Right ventricle myocardium inferior (tissue), 1 donor: ENCODE measurements at places on chromosomes 11 and 22.

DNA sequence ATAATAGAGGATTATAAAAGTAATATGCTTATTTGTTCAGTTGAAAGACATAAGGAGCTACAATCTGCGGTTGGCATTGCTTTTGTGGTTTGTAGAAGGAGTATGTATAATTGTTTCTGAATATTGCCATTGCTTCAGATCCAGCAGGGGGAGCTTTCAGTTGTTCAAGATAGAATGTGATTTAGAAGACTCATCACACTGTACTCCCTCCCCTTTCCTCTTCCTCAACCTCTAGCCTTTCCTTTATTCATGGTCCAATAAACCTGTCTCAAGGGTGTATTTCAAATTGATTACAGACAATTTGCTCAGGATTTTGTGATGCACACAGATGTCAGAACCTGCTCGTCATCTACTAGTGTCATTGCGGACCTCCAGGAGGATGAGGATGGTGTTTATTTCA lies 9.8 kb downstream of the PRMT3 start:
- no peak for DNase-seq

DNA sequence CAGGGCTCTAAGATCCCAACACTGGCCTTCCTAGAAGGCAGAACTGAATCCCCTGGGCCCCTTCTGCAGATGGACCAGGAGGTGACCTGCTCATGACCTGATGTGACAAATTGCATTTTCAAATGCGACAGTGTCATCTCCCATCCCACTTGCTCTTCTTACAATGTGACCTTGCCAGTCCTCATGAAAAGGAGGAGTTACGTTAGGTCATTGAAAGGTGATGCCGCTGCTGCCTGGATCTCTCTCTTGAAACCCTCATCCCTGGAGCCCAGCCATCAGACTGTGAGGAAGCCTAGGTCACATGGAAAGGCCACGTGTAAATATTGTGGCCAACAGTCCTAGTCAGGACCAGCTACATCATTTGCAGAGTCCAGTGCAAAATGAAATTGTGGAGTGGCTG lies 5.7 kb upstream of the C1QTNF4 start:
- no peak for DNase-seq

DNA sequence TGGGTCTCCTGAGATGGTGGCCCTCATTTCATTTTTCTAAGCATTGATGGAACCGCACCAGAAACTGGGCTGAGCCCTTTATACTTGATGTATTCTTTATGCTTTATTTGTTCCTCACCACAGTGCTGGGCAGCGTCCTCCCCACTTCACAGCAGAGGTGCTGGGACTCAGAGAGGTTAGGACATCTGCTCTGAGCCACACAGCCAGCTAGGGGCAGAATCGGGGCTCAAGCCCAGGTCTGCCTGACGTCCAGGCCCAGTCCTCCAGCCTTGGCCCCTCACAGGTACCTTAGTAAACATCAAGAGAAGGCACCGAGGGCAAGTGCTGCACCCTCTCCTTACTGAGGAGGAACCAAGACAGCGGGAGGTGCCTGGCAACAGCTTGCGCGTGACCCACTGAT lies 20.2 kb upstream of the SHISAL1 start:
- DNase-seq = no peak

DNA sequence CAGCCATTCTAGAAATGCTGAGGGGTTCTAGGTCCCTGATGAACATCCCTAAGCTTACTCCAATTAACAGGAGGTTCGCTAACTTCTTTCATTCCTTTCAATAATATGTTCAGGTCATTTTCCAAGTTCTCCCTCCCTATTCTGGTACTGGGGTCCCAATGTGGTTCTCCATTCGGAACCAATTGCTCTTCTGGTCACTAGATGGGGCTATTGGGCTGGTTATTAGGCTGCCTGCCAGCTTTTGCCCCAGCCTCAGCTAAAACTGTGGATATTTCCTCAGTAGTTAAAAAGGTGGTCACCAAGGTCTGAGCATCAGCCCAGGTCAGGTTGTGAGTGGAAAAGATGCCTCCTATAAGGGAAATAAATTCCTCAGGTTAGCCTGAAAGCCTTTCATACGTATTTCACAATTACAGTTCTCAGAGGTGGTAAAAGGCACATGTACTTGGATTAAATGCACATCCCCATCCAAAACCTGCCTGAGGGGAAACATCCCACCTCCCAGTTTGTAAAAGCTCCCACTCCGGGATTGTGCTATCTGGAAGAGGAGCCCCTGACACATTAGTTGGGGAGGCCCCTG lies 161.1 kb upstream of the CCDC179 start:
- no peak for DNase-seq

GRCh38 chr11:30665067-30665466 lies 78.9 kb upstream of the MPPED2 start:
- DNase-seq = no peak

GRCh38 chr11:92588393-92588792 lies 363.8 kb downstream of the FAT3 start:
- DNase-seq = no peak
